ENCODE measurements at places on chromosomes 2 and 18. TPM values are rescaled to one million over a fixed set of nuclear protein-coding genes. Genes with fewer than 3 reads are reported as not detected.

DNA sequence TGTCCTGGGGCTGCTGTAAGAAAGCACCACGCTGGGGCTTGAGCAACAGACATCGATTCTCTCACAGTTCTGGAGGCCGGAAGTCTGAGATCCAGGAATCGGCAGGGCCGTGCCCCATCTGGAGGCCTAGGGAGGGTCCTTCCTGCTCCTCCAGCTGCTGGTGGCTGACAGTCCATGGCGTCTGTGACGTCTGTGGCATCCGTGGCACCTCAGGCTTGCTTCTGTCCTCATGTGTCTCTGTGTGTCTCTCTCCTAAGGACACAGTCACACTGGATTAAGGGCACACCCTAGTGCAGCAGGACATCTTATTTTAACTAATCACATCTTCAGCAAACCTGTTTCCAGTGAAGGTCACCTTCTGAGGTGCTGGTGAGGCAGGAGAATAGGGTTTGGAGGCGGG lies 32.6 kb upstream of the KCNF1 start:
- no peak overlapping the region for H3K27ac ChIP-seq
- H3K36me3 ChIP-seq, result no peaks in the 10 kb centered on the region
- H3K27me3 ChIP-seq, result no peaks in the 10 kb centered on the region
- no peaks in the 10 kb centered on the region for H3K4me1 ChIP-seq
- DNase-seq, result no peak
- H3K4me3 ChIP-seq, result no peak overlapping the region

DNA sequence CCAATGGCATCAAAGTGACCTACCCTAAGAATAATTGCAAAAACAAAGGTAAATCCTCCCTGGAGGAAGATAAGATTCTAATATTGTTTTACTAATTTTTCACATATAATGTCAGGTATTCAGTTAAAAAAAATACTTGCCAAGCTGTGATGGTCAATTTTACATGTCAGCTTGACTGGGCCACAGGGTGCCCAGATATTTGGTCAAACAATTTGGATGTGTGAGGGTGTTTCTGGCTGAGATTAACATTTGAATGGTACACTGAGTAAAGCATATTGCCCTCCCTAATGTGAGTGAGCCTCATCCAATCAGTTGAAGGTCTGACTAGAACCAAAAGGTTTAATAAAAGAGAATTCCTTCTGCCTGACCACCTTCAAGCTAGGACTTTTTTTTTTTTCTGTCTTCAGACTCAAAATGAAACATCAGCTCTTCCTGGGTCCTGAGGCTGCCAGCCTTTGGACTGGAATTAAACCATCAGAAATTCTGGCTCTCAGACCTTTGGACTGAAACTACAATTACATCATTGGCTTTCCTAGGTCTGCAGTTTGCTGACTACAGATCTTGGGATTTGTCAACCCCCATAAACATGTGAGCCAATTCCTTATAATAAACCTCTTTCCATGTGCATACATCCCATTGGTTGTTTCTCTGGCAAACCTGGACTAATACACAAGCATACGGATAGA lies 65.4 kb downstream of the LDAH start:
- H3K4me3 ChIP-seq, result no peak overlapping the region
- H3K4me1 ChIP-seq, result no peaks in the 10 kb centered on the region
- no peaks in the 10 kb centered on the region for H3K27me3 ChIP-seq
- peaks cover 5% of the 10 kb centered on the region for H3K36me3 ChIP-seq
- no peak overlapping the region for H3K27ac ChIP-seq

GRCh38 chr2:159545085-159545484 lies 71.3 kb downstream of the BAZ2B start:
- no peak overlapping the region for H3K27ac ChIP-seq
- H3K4me1 ChIP-seq, result no peaks in the 10 kb centered on the region
- H3K27me3 ChIP-seq, result no peaks in the 10 kb centered on the region
- H3K36me3 ChIP-seq, result no peaks in the 10 kb centered on the region
- DNase-seq, result no peak

- H3K4me1 ChIP-seq, result no peaks in the 10 kb centered on the region
- H3K36me3 ChIP-seq, result no peaks in the 10 kb centered on the region
- H3K27ac ChIP-seq, result no peak overlapping the region
- H3K27me3 ChIP-seq, result no peaks in the 10 kb centered on the region
- no peak overlapping the region for H3K4me3 ChIP-seq
Measured at GRCh38 chr2:215961981-215962380, 51.4 kb downstream of the MREG start.

The ERMN gene
- 0.26 TPM for polyA plus RNA-seq

- DNase-seq, result no peak
- H3K4me1 ChIP-seq, result peaks cover 13% of the 10 kb centered on the region
- H3K4me3 ChIP-seq, result no peak overlapping the region
Measured at GRCh38 chr2:10477443-10478297, 29.5 kb upstream of the ODC1 start.

GRCh38 chr18:13568443-13569392 lies 157.6 kb downstream of the FAM210A start:
- H3K4me1 ChIP-seq, result peaks cover 25% of the 10 kb centered on the region
- no peak overlapping the region for H3K4me3 ChIP-seq
- H3K36me3 ChIP-seq, result no peaks in the 10 kb centered on the region
- H3K27ac ChIP-seq, result no peak overlapping the region
- DNase-seq, result no peak

The CXCR2 gene
- not detected for polyA plus RNA-seq

The ALPP gene
- not detected for polyA plus RNA-seq

DNA sequence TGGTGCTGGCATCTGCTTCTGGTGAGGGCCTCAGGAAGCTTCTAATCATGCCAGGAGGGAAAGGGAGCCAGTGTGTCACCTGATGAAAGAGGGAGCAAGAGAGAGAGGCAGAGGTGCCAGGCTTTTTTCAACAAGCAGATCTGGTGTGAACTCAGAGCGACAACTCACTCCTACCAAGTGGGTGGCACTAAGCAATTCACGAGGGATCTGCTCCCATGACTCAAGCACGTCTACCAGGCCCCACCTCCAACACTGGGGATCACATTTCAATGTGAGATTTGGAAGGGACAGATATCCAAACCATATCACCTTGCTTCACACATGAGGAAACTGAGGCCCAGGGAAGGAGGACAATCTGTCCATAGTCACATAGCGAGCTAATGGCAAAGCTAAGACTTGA lies 19.1 kb downstream of the FABP1 start:
- no peaks in the 10 kb centered on the region for H3K27me3 ChIP-seq
- no peaks in the 10 kb centered on the region for H3K36me3 ChIP-seq
- DNase-seq, result no peak
- H3K27ac ChIP-seq, result no peak overlapping the region
- no peak overlapping the region for H3K4me3 ChIP-seq
- H3K4me1 ChIP-seq, result no peaks in the 10 kb centered on the region

The TRIM43 gene
- not detected for polyA plus RNA-seq

The DES gene
- polyA plus RNA-seq, result not detected

- H3K27ac ChIP-seq, result no peak overlapping the region
- H3K4me3 ChIP-seq, result no peak overlapping the region
- H3K27me3 ChIP-seq, result no peaks in the 10 kb centered on the region
- no peak for DNase-seq
- H3K4me1 ChIP-seq, result no peaks in the 10 kb centered on the region
- no peaks in the 10 kb centered on the region for H3K36me3 ChIP-seq
Measured at GRCh38 chr2:163723881-163724280, 11.9 kb downstream of the FIGN start.

- peaks cover 12% of the 10 kb centered on the region for H3K4me1 ChIP-seq
- no peak overlapping the region for H3K27ac ChIP-seq
Measured at GRCh38 chr2:44118257-44118656, 50.4 kb upstream of the PPM1B start.

The CHRND gene
- not detected for polyA plus RNA-seq

GRCh38 chr2:64652231-64653108 lies 1.2 kb downstream of the SERTAD2 start:
- no peaks in the 10 kb centered on the region for H3K27me3 ChIP-seq
- H3K4me3 ChIP-seq, result peak overlapping the region; percentile 53
- no peaks in the 10 kb centered on the region for H3K36me3 ChIP-seq
- peaks cover 56% of the 10 kb centered on the region for H3K4me1 ChIP-seq

- peaks cover 10% of the 10 kb centered on the region for H3K36me3 ChIP-seq
- no peaks in the 10 kb centered on the region for H3K27me3 ChIP-seq
- H3K27ac ChIP-seq, result peak overlapping the region; percentile 22
- peaks cover 37% of the 10 kb centered on the region for H3K4me1 ChIP-seq
Measured at GRCh38 chr2:189569295-189569910, 11.2 kb downstream of the SLC40A1 start.

The GRP gene
- not detected for polyA plus RNA-seq

- H3K27me3 ChIP-seq, result no peaks in the 10 kb centered on the region
- H3K4me1 ChIP-seq, result no peaks in the 10 kb centered on the region
- no peak overlapping the region for H3K27ac ChIP-seq
- no peaks in the 10 kb centered on the region for H3K36me3 ChIP-seq
Measured at GRCh38 chr2:45241061-45241561, 231.9 kb upstream of the SIX2 start.

The HEATR5B gene
- polyA plus RNA-seq, result 20.7 TPM

- H3K4me3 ChIP-seq, result no peak overlapping the region
- no peaks in the 10 kb centered on the region for H3K36me3 ChIP-seq
- no peaks in the 10 kb centered on the region for H3K27me3 ChIP-seq
- no peaks in the 10 kb centered on the region for H3K4me1 ChIP-seq
- no peak for DNase-seq
Measured at GRCh38 chr2:173033084-173033483, 42.6 kb upstream of the MAP3K20 start.

The PKDCC gene
- 0.41 TPM for polyA plus RNA-seq

DNA sequence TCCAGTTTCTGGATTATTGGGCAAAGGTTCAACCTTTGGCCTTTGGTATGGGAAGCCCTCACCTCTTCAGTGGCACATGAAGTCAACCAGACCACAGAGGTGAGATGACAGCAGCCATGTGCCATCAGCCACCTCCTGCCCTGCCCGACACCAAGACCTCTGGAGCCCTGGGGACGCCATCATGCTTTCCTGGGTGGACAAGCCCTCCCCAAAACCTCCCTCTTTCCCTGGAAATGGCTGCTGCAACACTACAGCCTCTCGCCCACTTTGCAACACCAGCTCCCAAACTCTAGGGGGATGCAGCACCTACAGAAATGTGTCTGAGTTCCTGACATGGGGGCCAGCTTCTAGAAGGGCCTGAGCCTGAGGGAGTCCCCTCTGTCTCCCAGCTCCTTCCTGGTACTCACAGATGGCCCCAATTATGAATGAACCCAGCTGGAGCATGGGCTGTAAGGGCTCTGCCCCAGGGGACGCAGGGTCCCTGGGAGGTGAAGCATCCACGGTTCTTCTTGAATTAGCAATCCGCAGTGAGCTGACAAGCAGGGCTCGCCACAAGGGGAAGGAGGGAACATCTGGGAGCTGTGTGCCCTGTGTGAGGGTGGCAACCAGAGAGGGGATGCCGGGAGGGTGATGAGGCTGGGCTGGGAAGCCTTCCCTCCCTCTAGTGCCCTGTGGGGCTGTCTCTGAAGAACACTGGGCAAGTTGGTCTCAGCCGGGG lies 268.5 kb upstream of the HDAC4 start:
- H3K27me3 ChIP-seq, result no peaks in the 10 kb centered on the region
- no peaks in the 10 kb centered on the region for H3K36me3 ChIP-seq
- no peak for DNase-seq
- no peaks in the 10 kb centered on the region for H3K4me1 ChIP-seq
- no peak overlapping the region for H3K27ac ChIP-seq

The CHST10 gene
- 0.24 TPM for polyA plus RNA-seq

DNA sequence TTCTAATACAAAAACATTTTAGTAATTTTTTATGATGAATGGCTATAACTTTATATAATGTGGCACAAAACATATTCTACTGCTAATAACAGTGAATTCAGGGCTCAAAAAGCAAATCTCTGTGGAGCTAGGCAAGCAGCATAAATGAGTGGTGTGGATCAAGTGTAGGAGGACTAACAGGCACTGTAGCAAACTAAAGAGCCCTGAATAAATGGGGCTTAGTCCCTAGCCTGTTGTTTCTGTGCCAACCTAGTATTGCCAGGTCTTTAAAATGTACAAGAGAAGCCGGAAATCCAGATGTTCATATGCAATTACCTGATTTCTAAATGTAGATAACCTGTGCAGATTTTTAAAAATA lies 18.5 kb downstream of the REL start:
- H3K27me3 ChIP-seq, result no peaks in the 10 kb centered on the region
- peaks cover 18% of the 10 kb centered on the region for H3K36me3 ChIP-seq
- DNase-seq, result no peak
- no peak overlapping the region for H3K4me3 ChIP-seq
- H3K27ac ChIP-seq, result no peak overlapping the region

- H3K4me1 ChIP-seq, result no peaks in the 10 kb centered on the region
- no peaks in the 10 kb centered on the region for H3K27me3 ChIP-seq
- H3K4me3 ChIP-seq, result no peak overlapping the region
- DNase-seq, result no peak
- no peak overlapping the region for H3K27ac ChIP-seq
Measured at GRCh38 chr2:159640176-159640575, 23.8 kb upstream of the BAZ2B start.

The FSHR gene
- not detected for polyA plus RNA-seq

GRCh38 chr2:160869411-160869810 lies 290.8 kb upstream of the TANK start:
- H3K4me3 ChIP-seq, result no peak overlapping the region
- H3K36me3 ChIP-seq, result no peaks in the 10 kb centered on the region
- H3K27ac ChIP-seq, result no peak overlapping the region
- H3K4me1 ChIP-seq, result no peaks in the 10 kb centered on the region
- H3K27me3 ChIP-seq, result no peaks in the 10 kb centered on the region

DNA sequence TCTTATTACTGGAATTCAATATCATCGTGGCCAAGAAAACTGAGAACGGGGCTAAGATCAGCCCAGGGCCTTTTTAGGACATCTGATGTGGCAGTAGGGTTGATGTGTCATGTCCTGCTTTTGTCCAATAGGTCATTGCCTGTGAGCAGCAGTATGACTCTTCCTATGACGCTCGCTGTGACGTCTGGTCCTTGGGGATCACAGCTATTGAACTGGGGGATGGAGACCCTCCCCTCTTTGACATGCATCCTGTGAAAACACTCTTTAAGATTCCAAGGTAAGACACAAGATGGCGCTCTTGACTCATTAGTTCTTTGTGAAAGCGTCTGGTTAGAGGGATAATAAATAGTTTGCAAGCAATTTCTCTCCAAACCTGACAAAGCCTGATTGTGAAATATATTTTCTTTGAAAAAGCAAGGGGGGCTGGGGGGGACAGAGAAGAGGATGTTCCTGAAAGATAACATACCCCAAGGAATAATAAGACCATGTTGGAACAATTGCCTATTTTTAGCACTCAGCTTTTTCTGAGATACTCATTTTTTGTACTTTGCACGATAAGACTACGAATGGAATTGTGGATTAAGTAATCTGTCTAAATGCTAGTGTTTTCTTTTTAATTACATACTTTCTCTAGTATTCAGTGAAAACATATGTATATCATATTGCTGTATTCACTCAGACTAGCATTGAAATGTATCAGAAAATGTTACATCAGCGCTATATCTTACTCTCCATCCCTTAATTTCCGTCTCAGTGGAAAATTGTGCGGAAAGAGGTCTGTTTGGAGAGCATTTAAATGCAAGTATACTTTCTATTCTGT lies 58.1 kb downstream of the MYO3B start:
- H3K4me1 ChIP-seq, result no peaks in the 10 kb centered on the region
- H3K27ac ChIP-seq, result no peak overlapping the region
- no peaks in the 10 kb centered on the region for H3K36me3 ChIP-seq

The SPEG gene
- 0.15 TPM for polyA plus RNA-seq

The COL4A3 gene
- not detected for polyA plus RNA-seq

GRCh38 chr2:56680971-56681631 lies 497.3 kb downstream of the CCDC85A start:
- no peaks in the 10 kb centered on the region for H3K27me3 ChIP-seq
- no peak overlapping the region for H3K4me3 ChIP-seq
- H3K4me1 ChIP-seq, result no peaks in the 10 kb centered on the region
- no peaks in the 10 kb centered on the region for H3K36me3 ChIP-seq
- no peak for DNase-seq

Measured in CD4-positive, alpha-beta memory T cell (primary cell).